Naive thymus-derived CD8-positive, alpha-beta T cell (primary cell): ENCODE measurements at places on chromosomes 5 and 9.

DNA sequence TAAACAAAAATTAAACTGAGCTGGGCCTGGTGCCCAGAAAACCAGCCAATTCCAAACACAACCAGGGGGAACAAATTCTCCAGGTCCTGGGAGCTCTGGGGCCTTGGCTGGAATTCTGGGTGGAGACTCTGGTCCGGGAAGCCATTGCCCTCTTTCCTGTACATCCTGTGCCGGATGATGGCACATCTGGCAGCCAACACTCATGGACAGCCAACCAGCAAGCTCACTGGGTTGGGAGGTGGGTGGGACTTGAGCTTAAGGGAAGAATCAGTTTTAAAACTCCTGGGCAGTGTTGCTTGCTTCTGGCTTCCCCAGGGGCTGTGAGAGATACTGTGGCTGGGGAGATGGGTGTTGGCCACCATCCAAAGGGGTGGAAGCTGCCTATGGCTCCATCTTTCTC, 56.1 kb downstream of the PCDH1 start:
- no peak for DNase-seq
- no peak overlapping the region for H3K27ac ChIP-seq
- H3K4me3 ChIP-seq = no peak overlapping the region
- no peaks in the 10 kb centered on the region for H3K4me1 ChIP-seq

- peak overlapping the region; percentile 60 for H3K27ac ChIP-seq
- peaks cover 8% of the 10 kb centered on the region for H3K4me1 ChIP-seq
- no peaks in the 10 kb centered on the region for H3K27me3 ChIP-seq
- DNase-seq = peak; percentile 5
- no peaks in the 10 kb centered on the region for H3K36me3 ChIP-seq
Observed at GRCh38 chr5:154714266-154714986, 40.8 kb upstream of the LARP1 start.

GRCh38 chr5:39428640-39429039, 3.9 kb upstream of the DAB2 start:
- no peaks in the 10 kb centered on the region for H3K36me3 ChIP-seq
- H3K27me3 ChIP-seq = peaks cover 18% of the 10 kb centered on the region
- H3K4me3 ChIP-seq = no peak overlapping the region
- peaks cover 8% of the 10 kb centered on the region for H3K4me1 ChIP-seq

- H3K27me3 ChIP-seq = no peaks in the 10 kb centered on the region
- no peak overlapping the region for H3K27ac ChIP-seq
- peaks cover 3% of the 10 kb centered on the region for H3K36me3 ChIP-seq
- H3K4me3 ChIP-seq = no peak overlapping the region
- no peaks in the 10 kb centered on the region for H3K4me1 ChIP-seq
Observed at GRCh38 chr5:132327252-132327955, 33.2 kb downstream of the SLC22A4 start.

GRCh38 chr5:53112909-53113308, 3.4 kb upstream of the MOCS2 start:
- no peaks in the 10 kb centered on the region for H3K36me3 ChIP-seq
- H3K27ac ChIP-seq = no peak overlapping the region
- H3K4me1 ChIP-seq = peaks cover 30% of the 10 kb centered on the region
- no peaks in the 10 kb centered on the region for H3K27me3 ChIP-seq

- no peaks in the 10 kb centered on the region for H3K4me1 ChIP-seq
- H3K27ac ChIP-seq = no peak overlapping the region
- peaks cover 17% of the 10 kb centered on the region for H3K36me3 ChIP-seq
- no peak overlapping the region for H3K4me3 ChIP-seq
- peaks cover 1% of the 10 kb centered on the region for H3K27me3 ChIP-seq
- DNase-seq = no peak
Observed at GRCh38 chr5:32339198-32339597, 26.5 kb upstream of the MTMR12 start.

GRCh38 chr5:81838307-81838906, 87.5 kb upstream of the SSBP2 start:
- no peaks in the 10 kb centered on the region for H3K36me3 ChIP-seq
- peaks cover 8% of the 10 kb centered on the region for H3K4me1 ChIP-seq
- H3K27ac ChIP-seq = no peak overlapping the region

DNA sequence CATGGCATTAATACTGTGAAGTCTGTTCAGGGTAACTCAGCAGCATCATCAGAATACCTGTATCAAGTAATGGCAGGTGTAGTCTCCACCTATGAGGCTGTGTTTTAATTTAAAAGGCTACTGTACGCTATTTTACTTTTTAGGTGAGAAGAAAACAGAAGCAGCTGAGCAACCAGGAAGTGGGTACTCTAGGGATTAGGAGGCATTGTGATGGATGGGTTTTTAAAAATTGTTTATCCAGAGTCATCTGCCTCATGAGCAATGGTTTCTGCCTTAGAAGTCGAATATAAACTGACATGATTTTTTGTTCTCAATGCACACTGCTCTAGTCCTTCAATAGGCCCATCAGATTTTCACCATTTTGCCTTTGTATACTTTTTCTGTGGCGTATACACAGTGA, 42.6 kb downstream of the PSIP1 start:
- H3K4me1 ChIP-seq = peaks cover 6% of the 10 kb centered on the region
- no peak overlapping the region for H3K27ac ChIP-seq
- H3K36me3 ChIP-seq = peaks cover 15% of the 10 kb centered on the region

DNA sequence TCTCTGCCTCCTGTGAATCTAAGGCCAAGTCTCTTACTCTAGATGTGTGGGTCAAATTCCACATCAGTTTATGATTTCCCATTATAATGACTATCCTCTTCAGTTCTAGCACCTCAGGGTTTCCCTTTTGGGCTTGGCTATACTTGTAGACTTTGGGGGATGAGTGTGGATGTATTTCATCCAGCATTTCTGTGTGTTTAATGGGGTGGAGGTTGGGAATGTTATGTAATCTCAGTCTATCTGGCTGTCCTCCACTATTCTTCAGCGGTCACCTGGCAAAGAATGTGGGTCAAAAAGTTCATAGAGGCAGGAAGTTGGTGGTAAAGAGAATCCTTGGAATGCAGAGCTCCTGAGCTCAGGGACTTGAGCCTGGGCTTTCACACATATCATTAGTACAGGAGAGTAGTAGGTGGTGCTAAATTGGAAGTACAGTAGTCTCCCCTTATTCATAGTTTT, 64.9 kb downstream of the CFAP95 start:
- no peaks in the 10 kb centered on the region for H3K36me3 ChIP-seq
- H3K27me3 ChIP-seq = peaks cover 13% of the 10 kb centered on the region
- H3K27ac ChIP-seq = no peak overlapping the region
- no peak overlapping the region for H3K4me3 ChIP-seq
- no peak for DNase-seq
- H3K4me1 ChIP-seq = no peaks in the 10 kb centered on the region

GRCh38 chr9:132207839-132208615, 46.2 kb downstream of the NTNG2 start:
- H3K4me1 ChIP-seq = no peaks in the 10 kb centered on the region
- no peak overlapping the region for H3K27ac ChIP-seq
- H3K36me3 ChIP-seq = peaks cover 6% of the 10 kb centered on the region
- peaks cover 4% of the 10 kb centered on the region for H3K27me3 ChIP-seq

GRCh38 chr9:126536131-126536530, 77.6 kb upstream of the LMX1B start:
- no peaks in the 10 kb centered on the region for H3K4me1 ChIP-seq
- H3K27me3 ChIP-seq = peaks cover 8% of the 10 kb centered on the region
- H3K36me3 ChIP-seq = no peaks in the 10 kb centered on the region
- no peak overlapping the region for H3K27ac ChIP-seq
- DNase-seq = no peak

- no peaks in the 10 kb centered on the region for H3K4me1 ChIP-seq
- H3K36me3 ChIP-seq = no peaks in the 10 kb centered on the region
- DNase-seq = no peak
- no peak overlapping the region for H3K27ac ChIP-seq
Observed at GRCh38 chr9:14439555-14439954, 125.6 kb upstream of the NFIB start.

- peaks cover 58% of the 10 kb centered on the region for H3K4me1 ChIP-seq
- H3K27me3 ChIP-seq = no peaks in the 10 kb centered on the region
- DNase-seq = no peak
- H3K36me3 ChIP-seq = peaks cover 11% of the 10 kb centered on the region
Observed at GRCh38 chr9:4594545-4594944, 67.5 kb upstream of the PLPP6 start.

DNA sequence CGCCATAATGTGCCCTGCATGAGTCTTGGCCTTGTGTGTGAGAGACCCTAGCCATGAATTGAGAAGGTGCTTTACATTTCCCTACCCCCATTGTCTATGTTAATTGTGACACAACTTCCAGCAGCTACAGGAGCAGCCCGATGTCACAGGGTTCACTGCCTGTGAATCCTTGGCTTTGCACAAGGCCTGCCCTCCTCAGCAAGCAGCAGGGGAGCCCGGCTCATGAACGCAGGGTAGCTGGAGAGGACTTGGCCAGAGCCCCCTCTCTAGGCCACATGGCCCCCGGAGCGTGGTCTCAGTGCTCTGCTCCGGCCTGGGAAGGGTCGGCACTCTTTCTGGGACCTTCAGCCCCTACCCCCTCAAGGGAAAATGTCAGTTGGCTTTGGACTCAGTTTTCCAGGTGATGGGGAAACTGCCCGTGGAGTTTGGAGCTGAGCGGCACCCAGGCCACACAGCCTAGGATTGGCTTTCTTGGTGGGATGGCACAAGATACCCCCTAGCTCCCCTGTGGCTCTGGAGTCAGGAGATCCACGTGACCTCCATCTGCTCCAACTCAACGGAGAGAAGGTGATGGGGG, 160.8 kb downstream of the DAB2IP start:
- H3K4me1 ChIP-seq = no peaks in the 10 kb centered on the region
- no peaks in the 10 kb centered on the region for H3K36me3 ChIP-seq
- no peaks in the 10 kb centered on the region for H3K27me3 ChIP-seq
- DNase-seq = no peak

- H3K4me1 ChIP-seq = peaks cover 45% of the 10 kb centered on the region
- no peak overlapping the region for H3K4me3 ChIP-seq
- H3K27me3 ChIP-seq = no peaks in the 10 kb centered on the region
- DNase-seq = no peak
- H3K27ac ChIP-seq = no peak overlapping the region
- peaks cover 3% of the 10 kb centered on the region for H3K36me3 ChIP-seq
Observed at GRCh38 chr5:54257366-54258118, 52.8 kb downstream of the ARL15 start.

DNA sequence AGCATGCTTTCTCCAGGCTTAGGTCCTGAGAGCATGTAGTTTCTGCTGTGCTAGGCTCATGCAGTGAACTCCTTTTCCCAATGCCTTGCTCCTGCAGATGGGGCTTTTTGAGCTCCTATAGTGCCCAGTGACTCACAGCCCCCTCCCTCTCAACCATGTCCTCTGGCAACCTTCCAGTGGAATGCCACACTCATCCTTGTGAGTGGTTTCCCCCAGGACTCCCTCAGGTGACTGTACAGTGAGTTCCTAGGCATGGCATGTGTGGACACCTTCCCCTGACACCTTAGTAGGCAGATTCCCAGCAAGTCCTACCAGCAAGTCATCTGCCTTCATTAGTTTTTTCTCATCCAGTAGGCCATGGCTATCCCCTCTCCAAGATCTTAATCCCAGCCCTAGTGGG, 72.4 kb upstream of the CXCL14 start:
- no peaks in the 10 kb centered on the region for H3K4me1 ChIP-seq
- no peaks in the 10 kb centered on the region for H3K27me3 ChIP-seq
- H3K27ac ChIP-seq = no peak overlapping the region
- no peak overlapping the region for H3K4me3 ChIP-seq
- no peak for DNase-seq

- no peaks in the 10 kb centered on the region for H3K27me3 ChIP-seq
- no peaks in the 10 kb centered on the region for H3K4me1 ChIP-seq
- DNase-seq = no peak
- no peak overlapping the region for H3K27ac ChIP-seq
Observed at GRCh38 chr5:136455409-136455808, 90.1 kb upstream of the TRPC7 start.

DNA sequence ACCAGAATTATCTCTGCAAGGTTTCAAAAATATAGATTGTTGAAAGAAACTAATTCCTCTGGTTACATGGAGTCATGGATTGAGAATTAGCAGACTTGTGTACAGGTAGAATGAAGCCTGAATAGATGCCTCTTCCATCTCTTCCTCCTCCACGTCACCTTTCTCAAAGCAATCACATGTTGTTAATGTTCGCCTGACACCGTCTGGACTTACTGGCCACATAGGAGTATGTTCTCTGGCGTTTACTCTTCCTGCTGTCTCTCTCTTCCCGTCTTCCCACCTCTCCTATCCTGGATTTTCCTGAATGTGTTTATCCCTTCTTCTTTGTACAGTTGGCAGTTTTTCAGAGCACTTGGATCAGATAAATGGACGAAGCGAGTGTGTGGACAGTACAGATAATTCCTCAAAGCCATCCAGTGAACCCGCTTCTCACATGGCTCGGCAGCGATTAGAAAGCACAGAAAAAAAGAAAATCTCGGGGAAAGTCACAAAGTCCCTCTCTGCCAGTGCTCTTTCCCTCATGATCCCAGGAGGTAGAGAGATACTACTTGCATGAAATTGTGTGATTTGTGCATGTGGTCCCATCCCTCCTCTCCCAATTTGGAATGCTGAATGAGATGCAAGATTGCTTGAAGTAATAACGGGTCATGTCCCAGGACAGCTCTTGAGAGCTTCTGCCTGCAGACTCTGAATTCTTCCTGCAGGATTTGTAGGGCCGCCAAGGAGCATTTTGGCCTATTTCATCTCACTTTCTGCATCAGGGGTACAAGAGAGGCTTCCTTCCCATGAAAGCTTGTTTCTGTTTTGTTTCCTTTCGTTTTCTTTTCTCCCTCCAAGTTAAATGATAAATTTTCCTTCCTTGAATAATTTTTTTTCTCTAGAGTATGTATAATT, 47.3 kb downstream of the CD180 start:
- H3K4me3 ChIP-seq = no peak overlapping the region
- H3K36me3 ChIP-seq = peaks cover 29% of the 10 kb centered on the region
- H3K27me3 ChIP-seq = no peaks in the 10 kb centered on the region
- DNase-seq = no peak
- H3K27ac ChIP-seq = no peak overlapping the region
- no peaks in the 10 kb centered on the region for H3K4me1 ChIP-seq

DNA sequence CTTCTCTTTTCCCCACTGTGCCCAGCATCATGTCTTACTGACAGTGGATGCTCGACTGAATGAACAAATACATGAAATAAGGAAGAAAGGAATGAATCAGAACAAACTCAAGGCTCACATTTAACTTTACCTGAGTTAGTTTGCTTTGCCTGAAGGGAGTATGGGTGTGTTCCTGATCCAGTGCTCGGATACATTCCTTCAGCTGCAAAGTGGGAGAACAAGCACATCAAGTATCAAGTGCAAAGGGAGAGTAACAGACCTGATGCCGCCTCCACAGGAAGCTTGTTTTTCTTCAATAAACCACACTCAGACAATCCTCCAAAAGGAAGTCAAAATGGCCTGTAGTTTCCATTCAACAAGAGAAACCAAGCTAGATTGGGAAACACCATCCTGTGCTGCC, 66.1 kb downstream of the KIF24 start:
- DNase-seq = no peak
- H3K4me1 ChIP-seq = peaks cover 15% of the 10 kb centered on the region
- no peaks in the 10 kb centered on the region for H3K36me3 ChIP-seq
- H3K27me3 ChIP-seq = no peaks in the 10 kb centered on the region
- H3K27ac ChIP-seq = peak overlapping the region; percentile 61

DNA sequence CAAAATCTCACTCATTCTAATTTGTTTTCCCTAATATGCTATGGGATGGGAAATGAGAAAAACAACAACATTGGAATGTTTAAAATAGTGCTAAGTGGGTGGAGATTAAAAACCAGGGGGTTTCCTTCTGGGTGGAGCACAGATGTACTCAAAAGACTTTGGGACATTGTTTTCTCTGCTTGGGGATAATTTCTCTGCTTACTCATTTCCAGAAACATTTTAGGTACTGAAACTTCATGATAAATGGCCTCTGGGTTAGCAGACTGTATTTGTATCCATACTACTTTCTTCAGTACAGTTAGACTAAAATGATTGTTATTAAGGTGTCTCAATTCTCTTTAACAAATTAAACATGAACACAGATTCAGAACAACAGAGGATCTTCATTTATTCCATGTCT, 17.4 kb downstream of the ELOVL7 start:
- no peak overlapping the region for H3K27ac ChIP-seq
- H3K27me3 ChIP-seq = peaks cover 3% of the 10 kb centered on the region
- H3K4me1 ChIP-seq = no peaks in the 10 kb centered on the region
- no peak overlapping the region for H3K4me3 ChIP-seq
- no peaks in the 10 kb centered on the region for H3K36me3 ChIP-seq
- DNase-seq = no peak
